Activated CD4-positive, alpha-beta memory T cell treated with anti-CD3 and anti-CD28 coated beads, Interleukin-2, amount 10 ng/mL, durations not matched to agents 7 days and 5 days (primary cell): ENCODE measurements at places on chromosomes 7 and 10. TPM values are rescaled to one million over a fixed set of nuclear protein-coding genes. Genes with fewer than 3 reads are reported as not detected.

DNA sequence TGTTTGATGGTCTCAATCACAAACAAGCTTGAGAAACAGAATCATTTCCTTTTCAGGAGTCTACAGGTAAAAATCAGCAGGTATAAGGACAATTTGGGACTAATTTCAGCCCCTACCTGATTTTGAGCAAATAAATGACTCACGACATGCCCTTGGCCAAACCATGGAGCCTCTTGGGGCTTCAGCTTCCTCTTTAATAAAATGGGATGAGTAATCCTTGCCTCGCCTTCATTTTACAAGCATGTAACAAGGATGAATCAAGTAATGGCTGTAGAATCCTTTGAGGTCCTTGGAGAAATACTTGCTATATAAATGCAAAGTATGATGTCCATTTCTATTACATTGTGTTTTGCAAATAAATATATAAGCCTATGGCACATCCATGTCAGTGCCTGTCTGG lies 212.8 kb upstream of the PODXL start:
- no peak for DNase-seq

- no peak for DNase-seq
Observed at GRCh38 chr7:83976302-83976701, 218.3 kb downstream of the SEMA3A start.

- no peak for DNase-seq
Observed at GRCh38 chr10:30756151-30756550, 126.6 kb upstream of the LYZL2 start.

GRCh38 chr10:24804956-24805355 lies 81.3 kb upstream of the ARHGAP21 start:
- no peak for DNase-seq

GRCh38 chr7:135713836-135714470 lies 14.0 kb downstream of the SLC13A4 start:
- no peak for DNase-seq

GRCh38 chr7:2403718-2404648 lies 572 bp downstream of the CHST12 start:
- DNase-seq, result peak; percentile 37

DNA sequence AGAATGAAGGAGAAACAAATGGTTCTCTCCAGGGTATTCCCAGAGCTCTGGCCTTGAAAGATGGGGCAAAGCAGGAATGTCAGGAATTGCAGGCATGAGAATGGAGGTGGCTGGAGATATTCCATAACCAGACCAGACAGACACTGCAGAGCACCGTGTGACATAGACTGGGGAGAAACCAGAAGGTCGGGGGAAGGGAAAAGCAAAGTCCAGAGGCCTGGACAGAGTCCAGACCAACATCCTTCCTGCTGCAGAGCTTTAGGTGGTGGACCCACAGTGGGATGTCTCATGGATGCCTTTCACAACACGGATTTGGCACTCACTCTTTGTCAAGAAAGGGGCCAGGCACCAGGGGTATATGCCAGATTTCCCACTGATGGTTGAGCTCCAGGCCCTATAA lies 177.2 kb upstream of the INHBA start:
- DNase-seq, result no peak

Gene CCT6A
- total RNA-seq, result 105 TPM

DNA sequence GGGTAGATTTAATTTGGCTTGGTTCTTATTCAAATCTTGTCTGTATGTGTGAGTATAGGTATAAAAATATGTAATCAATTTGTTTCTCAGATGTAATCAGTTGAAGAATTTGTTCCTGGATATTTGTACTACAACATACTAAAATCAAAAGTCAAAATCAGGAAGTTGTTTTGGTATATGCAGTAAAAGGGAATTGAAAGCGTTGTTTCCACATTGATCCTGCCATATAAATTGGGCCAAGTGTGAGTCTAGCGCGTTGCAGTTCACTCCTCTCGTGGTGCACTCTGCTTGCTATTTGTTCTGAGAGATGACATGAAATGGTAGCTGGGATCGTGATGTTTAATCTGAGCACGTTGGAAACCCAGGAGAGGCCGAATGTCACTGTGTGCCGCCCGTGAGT lies 55.9 kb downstream of the SHH start:
- DNase-seq, result no peak

DNA sequence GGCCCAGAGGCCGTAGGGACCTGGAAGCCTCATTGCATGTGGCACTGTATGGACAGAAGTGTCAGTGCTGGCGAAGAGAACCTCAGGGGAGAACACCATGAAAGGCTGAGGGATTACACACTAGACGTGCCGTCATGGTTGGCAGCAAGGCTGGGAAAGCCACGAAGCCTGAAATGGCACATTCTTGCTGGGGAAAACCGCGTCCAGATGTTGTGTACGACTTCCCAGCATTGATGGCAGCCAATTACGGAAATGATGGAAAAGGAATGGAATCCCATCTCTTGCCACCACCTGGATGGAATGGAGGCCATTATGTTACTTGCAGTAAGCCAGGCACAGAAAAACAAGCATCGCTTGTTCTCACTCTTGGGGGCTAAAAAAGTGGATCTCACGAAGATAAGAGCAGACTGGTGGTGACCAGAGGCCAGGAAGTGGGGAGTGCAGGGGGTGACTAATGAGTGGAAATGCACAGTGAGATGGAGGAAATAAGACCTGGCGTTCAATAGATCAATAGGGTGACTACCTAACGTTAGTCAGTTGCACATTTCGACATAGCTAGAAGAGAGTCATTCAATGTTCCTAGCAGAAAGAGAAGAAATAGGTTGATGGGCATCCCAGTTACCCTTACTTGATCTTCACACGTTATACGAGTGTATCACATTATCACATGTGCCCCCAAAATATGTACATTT lies 14.6 kb upstream of the PWWP2B start:
- DNase-seq, result no peak

DNA sequence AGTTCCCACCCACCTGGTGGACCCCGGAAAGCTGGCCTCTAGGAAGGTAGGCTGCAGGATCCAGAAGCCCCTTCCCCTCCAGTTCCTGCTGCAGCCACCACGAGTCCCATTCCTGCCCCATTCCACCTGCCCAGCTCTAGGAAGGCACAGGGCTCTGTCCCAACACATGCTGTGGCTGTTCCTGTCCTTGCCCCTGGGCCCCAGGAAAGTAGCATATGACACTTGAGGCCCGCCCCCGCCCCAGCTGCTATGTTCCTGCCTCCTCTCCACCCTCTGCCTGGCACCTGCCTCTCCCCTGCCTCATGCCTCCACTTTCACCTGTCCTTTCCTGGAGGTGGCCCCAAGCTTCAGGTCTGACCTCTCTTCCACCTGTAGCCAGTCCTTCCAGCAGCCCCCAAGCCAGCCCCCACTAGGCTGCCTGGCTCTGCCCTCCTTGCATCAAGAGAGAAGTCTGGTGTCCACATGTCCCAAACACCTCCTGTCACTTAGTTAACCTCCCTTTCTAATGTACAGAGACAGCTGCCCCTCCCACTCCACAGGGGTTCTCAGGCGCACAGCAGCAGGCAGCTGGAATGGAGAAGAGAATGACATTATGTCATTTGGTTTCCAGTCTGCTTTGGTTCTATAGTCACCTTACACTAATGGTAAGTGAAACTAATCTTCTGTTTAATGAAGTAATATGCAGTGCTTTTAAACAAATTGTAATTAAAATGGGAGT lies 22.7 kb downstream of the YKT6 start:
- no peak for DNase-seq

- no peak for DNase-seq
Observed at GRCh38 chr10:71797533-71798307, 24.4 kb upstream of the VSIR start.

DNA sequence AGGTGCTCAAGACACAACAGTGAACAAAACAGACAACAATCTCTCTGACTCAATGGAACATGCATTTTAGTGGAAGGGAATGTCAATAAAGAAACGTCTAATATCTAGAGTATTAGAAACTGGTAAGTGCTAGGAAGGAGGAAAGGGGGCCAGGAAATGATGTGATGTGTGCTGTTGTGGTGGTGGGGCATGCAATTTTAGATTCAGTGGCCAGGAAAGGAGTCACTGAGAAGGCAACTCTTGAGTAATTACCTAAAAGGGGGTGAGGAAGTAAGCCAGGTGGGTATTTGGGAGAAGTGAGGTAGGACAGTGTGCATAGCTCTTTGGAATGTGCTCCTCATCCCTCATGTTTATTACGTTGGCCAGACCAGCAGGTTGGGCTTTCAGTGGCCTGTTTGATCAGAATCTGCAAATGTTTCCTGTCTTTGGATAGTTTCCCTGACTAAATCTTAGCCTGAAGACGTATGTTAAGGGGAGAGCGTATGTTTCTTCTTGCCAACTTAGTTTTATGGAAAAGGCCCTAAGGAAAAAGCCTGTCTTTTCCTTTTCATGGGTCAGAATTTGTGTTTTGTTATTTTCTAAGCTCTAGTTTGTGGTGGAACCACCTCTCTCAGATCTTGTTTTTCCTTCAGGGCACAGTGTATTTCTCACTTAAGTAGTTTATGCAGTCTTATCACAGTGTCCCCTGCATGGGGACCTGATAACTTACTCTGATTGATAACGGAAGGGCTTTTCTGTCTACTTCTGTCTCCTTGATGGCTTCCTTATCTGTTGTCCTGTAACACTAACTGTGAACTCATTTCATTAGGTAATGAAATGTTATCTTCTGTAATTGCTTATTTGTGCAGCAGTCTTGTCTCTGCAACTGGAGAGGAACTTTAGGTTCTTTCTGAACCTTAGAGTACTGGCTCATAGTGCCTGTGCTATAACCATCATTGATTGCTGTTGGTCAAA lies 203.7 kb downstream of the AUTS2 start:
- DNase-seq, result no peak

Gene AASS
- 0.93 TPM for total RNA-seq

DNA sequence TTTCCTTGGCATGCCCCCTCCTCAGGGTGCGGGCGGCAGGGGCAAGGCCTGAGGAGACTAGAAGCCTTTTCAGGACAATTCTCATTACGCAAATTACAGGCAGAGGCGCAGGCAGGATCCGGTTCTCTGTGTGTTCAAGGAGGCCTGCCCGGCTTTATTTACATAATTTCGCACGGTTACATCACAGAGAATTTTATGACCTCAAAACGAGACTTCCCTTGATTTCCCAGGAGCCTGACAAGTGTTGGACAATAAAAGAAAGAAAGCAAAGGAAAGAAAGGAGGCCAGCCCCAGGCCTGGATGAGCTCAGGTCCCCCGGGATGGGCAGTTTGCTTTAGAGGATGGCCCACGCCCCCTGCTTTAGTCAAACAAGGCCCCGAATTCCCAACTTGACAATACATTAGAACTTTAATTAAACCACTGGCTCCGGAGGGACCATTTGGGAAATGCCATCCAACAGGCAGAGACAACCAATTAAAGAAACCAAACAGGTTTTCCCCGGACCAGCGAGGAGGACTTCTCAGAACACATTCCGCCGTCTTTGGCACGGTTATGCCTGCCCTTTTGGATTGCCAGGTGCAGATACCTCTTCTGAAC lies 2.9 kb downstream of the MNX1 start:
- DNase-seq, result no peak

Gene LEP
- total RNA-seq, result not detected

DNA sequence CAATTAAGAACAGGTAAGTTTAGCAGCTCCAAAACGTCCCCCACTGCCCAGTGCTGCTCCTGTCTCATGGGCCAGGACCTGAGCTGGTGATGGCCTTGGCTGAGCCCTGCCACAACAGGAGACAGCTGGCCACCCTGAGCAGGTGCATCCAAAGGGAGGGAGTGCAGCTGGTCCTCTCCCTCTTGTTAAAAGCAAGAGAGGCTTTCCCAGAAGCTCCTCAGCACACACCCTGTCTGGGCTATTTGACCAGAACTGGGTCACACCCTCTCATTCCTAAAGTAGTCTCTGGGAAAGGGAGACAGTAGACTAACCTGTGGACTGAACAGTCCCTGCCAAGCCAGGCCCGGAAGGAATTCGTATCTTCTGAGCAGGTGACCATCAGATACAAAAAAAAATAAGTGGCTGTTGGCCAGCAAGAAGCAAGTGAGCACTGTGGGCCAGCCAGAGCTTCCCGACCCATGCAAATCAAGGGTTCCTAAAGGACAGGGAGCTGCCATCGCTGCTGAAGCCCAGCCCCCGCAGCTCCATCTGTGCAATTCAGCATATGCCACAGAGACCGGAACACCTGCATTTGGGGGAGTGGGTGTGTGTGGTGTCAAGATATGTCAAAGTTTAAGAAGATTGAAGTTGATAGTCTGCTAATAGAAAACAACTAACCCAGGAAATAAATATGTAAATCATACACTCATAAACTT lies 2.1 kb upstream of the TMEM72 start:
- DNase-seq, result no peak

- no peak for DNase-seq
Observed at GRCh38 chr10:16049782-16050181, 189.5 kb upstream of the MINDY3 start.

DNA sequence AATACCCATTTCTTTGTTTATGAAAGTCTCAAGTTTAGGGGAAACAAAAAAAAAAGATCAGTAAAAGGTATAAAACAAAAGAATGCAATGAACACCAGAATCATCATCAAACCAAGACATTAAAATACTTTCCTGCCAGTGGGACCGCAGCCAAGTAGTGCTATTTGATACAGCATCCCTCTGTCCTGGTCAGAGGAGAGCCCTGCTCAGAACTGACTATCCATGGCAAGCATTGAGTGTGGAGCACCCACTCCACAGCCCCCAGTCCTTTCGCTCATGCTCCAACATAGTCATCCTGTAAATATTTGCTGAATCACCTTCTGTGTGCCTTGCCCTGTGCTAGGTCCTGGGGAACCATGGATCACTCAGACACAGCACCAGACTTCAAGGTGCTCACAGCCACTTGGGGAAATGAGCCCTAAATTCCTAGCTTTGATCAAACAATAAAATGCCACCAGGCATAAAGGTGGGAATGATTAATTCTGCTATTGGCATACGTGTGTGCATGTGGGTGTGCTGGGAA lies 213.6 kb upstream of the TBX20 start:
- no peak for DNase-seq

DNA sequence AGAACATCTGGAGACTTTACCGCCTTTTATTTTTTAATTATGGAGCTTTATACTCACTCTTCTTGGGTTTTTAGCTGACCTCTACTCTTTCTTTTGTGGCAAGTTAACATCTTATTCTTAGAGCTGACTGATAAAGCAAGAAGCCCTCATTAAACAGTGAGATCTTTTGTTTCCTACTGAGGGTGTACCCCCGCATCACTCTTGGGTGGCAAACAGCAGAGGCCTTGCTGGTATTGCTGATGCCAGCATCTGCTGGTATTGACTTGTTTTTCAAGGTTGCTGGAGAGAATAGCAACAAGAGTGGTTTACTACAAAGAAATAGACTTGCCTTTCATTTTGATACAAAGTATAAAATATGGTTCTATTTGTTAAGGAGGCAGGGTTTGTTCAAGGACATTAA lies 154.7 kb downstream of the ARID5B start:
- no peak for DNase-seq

Gene FOXP2
- not detected for total RNA-seq

- no peak for DNase-seq
Observed at GRCh38 chr7:69147631-69148030, 450.6 kb upstream of the AUTS2 start.

DNA sequence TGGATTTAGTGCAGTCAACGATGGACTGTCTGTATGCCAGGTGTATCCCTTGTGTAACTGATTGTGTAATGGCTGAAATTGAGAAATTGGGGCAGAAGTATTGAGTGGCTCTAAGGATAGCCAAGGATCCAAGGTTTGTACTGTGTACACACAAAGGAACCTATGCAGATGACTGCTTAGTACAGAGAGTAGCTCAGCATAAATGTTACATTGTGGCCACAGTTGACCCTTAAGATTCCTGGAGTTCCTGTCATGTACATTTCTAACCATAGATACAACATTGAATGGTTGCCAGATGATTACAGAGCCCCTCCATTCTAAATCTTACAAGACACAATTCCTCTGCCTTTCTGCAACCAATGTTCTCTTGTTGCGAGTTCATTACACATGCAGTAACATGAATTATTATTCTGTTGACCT lies 25.3 kb downstream of the CCDC126 start:
- DNase-seq, result no peak

- DNase-seq, result no peak
Observed at GRCh38 chr10:68561865-68562649, 1.9 kb downstream of the TET1 start.

Gene PON1
- total RNA-seq, result not detected
